Natural killer cell (primary cell): ENCODE measurements at places on chromosomes 6 and 20.

GRCh38 chr6:103677290-103677689 lies 1182.4 kb downstream of the HACE1 start:
- no peak for DNase-seq

DNA sequence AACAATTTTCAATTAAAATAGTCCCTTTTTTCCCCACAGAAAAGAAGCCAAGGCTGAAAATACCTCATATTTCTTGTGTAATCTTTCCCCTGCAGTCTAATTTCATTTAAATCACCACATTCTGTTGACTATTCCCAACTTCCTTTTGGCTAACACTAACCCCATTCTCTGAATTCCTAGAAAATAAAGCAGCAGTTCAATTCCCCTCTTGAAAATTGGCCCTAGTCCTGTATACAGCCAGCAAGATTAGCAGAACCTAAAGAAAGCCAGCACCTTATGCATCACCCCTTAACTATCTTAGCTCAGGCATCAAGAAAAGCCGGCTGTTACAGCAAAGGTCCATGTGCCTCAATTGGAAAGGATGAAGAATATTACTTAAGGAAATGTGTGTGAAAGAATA lies 69.7 kb downstream of the MDN1 start:
- DNase-seq, result no peak

- DNase-seq, result no peak
These were observed 110.0 kb downstream of the TSHZ2 start for GRCh38 chr20:53081916-53082863.

GRCh38 chr6:131476362-131476761 lies 96.7 kb upstream of the ARG1 start:
- no peak for DNase-seq

GRCh38 chr20:43188861-43189553 lies 699 bp downstream of the PTPRT start:
- no peak for DNase-seq

GRCh38 chr6:45388328-45388727 lies 10.6 kb upstream of the SUPT3H start:
- DNase-seq, result no peak

DNA sequence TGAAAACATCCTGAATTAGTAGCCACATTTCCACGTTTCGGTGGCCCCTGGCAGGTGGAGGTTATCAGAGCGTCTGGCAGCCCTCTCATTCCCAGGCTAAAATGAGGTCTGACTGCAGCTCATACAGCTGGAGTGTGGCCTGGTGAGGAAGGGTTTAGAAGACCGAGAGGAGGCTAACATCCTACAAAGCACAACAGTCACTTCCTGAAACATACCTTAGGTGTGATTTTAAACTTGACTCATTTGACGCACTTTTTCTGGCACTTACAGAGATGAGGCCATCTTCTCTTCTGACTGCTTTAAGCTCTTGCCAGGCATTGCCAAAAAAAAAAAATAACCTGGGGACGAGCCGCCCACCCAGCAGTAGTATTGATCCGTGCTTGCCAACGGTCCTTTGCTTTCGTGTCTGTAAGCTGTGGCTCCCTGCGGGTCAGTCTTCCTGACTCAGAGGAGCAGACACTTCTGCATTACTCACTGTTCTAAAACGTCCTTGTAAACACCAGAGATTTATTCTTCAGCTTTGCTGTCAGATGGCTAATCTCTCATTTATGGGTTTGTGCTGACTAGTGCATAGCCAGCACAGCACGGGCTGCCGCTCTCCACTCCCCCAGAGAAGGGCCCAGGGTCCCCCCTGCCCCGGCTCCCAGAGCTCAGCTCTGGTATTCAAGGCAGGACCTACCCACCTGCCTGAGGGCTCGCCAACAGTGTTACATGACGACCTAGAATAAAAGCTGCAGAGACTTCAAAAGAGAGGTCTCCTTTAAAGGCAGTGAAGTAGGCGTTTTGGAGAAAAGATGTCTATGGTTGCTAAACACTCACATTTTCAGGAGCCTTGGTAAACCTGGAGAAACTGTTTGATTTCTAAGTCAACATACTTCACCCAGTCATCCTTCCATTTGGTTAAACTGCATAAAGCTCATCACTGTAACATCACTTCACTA lies 78.5 kb upstream of the FRMD1 start:
- no peak for DNase-seq

- DNase-seq, result no peak
These were observed 11.1 kb upstream of the HLA-DQB2 start for GRCh38 chr6:32774426-32774825.

GRCh38 chr6:93365445-93365844 lies 53.9 kb downstream of the EPHA7 start:
- no peak for DNase-seq

- no peak for DNase-seq
These were observed 78.0 kb upstream of the CENPW start for GRCh38 chr6:126261792-126262421.

DNA sequence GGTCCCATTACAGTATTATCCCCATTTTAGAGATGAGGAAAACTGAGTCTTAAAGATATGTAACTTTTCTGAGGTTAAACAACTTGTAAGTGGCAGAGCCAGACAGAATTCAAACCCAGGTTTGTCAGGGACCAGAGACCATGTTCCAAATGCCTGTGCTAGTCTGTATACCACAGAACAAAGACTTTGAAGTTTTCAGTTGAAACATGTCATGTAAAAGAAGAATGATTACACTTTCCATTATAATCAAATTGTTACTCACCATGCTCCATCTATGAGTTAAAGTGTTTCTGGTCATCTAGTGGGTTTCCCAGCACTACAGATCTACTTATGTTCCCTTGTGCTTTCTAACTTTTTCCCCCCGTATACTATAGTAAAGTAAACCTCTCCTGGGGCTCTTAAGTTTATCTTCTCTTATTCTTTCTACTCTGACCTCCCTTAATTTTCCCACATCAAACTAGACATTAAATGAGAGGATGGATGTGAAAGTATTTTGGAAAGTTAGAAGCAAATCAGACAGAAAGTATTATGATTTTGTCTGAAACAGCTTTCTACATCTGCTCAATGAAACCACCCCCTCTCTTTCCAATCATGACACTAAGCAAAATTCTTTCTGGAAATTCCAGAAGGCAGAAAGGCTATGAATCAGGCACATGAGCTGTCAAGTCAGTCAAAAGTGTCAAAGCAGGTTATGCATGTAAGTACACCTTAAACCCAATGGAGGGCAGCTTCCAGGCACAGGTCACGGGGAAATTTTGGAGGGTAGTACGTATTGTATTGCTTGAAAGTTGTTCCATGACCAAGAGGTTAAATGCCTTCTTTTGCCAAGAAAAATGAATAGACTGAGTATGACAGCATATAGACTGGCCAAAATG lies 132.7 kb upstream of the MAP3K7 start:
- DNase-seq, result no peak

DNA sequence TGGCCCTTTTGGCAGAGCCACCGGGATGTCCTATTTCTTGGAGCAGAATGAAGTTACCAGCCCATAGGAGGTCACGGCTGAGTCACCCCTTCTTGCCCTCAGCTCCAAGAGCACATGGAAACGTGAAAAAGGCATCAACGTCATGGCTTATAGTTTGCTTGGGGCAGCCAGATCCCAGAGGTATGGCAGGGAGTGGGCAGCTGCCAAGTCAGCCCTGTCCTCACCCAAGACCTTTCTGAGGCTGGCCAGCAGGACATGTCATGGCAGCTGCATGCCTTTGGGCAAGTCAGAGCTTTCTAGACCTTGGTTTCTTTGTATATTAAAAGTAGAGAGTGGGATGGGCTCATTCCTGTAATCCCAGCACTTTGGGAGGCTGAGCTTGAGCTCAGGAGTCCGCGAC lies 8.2 kb upstream of the MDFI start:
- DNase-seq, result no peak

GRCh38 chr6:11974089-11974488 lies 38.0 kb upstream of the HIVEP1 start:
- no peak for DNase-seq

- DNase-seq, result no peak
These were observed 862 bp downstream of the UCKL1 start for GRCh38 chr20:63955281-63955826.

GRCh38 chr6:54135665-54136369 lies 24.6 kb downstream of the MLIP start:
- no peak for DNase-seq

DNA sequence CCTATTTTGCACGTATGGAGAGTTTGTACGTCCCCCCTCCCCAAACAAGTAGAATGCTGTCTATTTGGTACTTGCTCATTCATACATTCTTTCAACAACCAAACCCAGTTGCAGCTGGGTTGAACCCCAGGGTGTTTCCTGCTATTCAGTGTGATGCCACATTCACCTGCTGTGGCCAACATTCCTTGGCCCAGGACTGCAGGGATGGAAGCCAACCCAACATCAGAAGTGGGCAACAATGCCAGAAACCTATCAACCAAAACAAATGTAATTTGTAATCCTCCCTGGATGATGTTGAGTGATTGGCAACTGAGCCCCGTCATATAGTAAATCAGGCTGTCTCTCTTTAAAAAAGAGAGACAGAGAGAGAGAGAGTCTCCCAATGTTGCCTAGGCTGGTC lies 8.9 kb downstream of the NT5E start:
- DNase-seq, result no peak

- no peak for DNase-seq
These were observed 26.2 kb upstream of the MMP24 start for GRCh38 chr20:35200267-35200666.

GRCh38 chr6:139480356-139481165 lies 106.1 kb upstream of the CITED2 start:
- DNase-seq, result no peak
